CD4-positive, alpha-beta T cell (primary cell): ENCODE measurements at places on chromosomes 2 and 18. TPM values are rescaled to one million over a fixed set of nuclear protein-coding genes. Genes with fewer than 3 reads are reported as not detected.

DNA sequence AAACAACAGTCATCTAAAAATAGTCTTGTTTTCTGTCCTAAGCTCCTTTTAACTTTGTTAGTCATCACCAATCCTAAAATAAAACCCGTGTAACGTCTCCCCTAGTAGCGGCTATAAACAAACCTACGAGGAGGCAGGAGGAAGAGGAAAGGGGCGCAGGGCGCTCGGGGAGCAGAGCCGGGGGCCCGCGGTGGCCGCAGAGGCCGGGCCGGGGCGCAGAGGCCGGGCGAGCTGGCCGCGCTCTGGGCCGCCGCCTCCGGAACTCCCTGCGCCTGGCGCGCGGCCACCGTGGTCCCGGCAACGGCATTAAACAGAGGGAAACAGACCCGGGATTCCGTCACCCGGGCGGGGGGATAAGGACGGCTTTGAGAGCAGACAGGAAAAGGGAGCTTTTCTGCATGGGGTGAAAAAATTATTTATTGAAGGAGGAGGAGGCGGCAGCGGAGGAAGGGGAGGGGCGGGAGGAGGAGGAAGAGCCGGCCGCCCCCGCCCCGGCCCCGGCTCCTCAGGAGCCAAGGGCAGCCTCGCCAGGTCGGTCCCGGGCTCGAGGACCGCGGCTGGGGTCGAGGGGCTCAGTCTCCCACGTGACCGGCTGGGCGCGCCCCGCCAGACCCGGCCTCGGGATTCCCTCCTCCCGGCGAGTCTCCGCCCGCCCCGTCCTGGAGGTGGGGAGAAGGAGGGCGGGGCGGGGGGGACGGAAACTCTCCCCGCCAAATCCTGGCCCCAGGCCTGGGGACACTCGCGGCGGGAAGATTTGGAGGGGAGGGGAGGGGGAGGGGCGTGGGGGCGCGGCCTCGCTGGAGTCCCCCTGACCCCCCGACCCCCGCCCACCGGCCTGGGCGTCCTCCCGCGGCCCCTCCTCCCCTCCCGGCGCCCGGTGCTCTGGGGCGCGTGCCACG, 1.8 kb upstream of the NFATC1 start:
- H3K36me3 ChIP-seq, result no peaks in the 10 kb centered on the region
- H3K27ac ChIP-seq, result no peak overlapping the region

DNA sequence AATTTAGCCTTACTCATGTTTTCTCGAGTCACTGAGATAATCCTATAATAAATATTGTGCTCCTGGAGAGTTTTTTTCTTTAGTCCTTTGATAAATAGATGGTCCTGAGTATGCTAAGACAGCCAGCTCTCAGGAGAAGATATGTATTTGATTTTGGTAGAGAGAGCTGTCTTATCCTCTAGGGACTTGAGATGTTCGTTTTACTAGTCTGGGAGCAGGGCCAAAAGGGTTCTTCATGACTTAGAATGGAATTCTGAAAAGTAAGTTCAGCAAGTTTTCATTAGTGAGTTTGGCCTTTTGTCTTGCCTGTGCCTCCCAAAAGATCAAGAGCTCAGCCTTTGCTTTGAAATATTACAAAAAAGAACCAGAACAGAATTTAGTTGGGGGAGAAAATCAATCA, 246.7 kb downstream of the BABAM2 start:
- H3K27ac ChIP-seq, result no peak overlapping the region
- H3K27me3 ChIP-seq, result no peaks in the 10 kb centered on the region
- DNase-seq, result no peak
- H3K36me3 ChIP-seq, result no peaks in the 10 kb centered on the region
- no peak overlapping the region for H3K4me3 ChIP-seq
- peaks cover 17% of the 10 kb centered on the region for H3K4me1 ChIP-seq

DNA sequence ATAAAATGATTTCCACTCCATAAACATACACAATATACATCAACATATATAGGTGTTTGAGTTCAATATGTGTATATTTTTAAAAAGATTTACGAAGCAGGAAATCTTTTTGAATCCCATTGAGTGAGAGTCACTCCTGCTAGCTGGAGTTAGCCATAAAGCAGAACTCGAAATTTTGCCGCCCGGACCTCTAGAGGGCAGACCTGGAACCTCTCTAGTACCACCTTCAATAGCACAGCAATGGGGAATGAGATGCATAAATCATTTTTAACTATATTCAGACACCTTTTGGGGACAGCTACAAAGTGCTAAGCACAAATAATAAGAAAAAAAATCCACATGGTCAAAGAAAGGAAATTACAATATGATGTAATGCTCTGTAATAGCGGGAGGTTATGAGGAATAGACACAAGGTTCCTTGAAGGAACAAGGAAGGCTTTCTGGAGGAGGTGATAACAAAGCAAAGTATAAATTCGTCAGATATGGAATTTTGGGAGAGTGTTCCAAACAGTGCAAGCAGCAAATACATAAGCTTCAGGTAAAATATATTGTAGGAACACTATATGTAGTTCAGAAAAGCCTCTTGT, 533.4 kb downstream of the ERBB4 start:
- H3K4me1 ChIP-seq, result no peaks in the 10 kb centered on the region
- DNase-seq, result no peak
- H3K27ac ChIP-seq, result no peak overlapping the region
- H3K4me3 ChIP-seq, result no peak overlapping the region
- H3K36me3 ChIP-seq, result no peaks in the 10 kb centered on the region

- no peaks in the 10 kb centered on the region for H3K36me3 ChIP-seq
- no peak for DNase-seq
- no peak overlapping the region for H3K4me3 ChIP-seq
- H3K27me3 ChIP-seq, result peaks cover 16% of the 10 kb centered on the region
- no peaks in the 10 kb centered on the region for H3K4me1 ChIP-seq
- no peak overlapping the region for H3K27ac ChIP-seq
Observed at GRCh38 chr2:18501729-18502128, 58.7 kb downstream of the RDH14 start.

Gene AQP12A
- total RNA-seq, result not detected

Gene C1GALT1C1L
- total RNA-seq, result not detected

Gene MOGAT1
- not detected for total RNA-seq

Gene DHRS9
- not detected for total RNA-seq
